ENCODE measurements at places on chromosomes 5 and 9.

DNA sequence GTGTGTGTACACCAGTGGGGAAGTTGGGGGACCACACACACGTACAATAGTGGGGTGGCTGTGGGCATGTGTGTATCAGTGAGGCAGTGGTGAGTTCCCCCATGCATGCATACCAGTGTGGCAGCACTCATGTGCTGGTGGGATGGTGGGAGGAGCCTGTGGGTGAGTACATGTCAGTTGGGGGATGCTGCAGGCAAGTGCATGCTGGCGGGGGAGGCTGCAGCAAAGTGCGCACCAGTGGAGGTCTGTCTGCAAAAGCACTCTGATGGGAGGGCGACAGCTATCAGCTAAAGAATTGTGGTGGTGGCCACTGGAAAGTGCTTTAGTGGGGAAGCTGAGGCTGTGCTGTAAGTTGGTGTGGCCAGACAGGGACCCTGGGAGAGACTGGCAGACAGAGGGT, 418.8 kb downstream of the KIAA0825 start:
- no peak for DNase-seq

GRCh38 chr5:116343961-116344360, 230.7 kb downstream of the SEMA6A start:
- DNase-seq = no peak

- no peak for DNase-seq
Observed at GRCh38 chr5:172785429-172786088, 14.6 kb upstream of the DUSP1 start.

- DNase-seq = no peak
Observed at GRCh38 chr9:37986771-37987258, 82.2 kb downstream of the SHB start.

- no peak for DNase-seq
Observed at GRCh38 chr5:111530298-111530740, 18.0 kb upstream of the STARD4 start.

GRCh38 chr9:21686738-21687137, 115.7 kb upstream of the MTAP start:
- no peak for DNase-seq

- no peak for DNase-seq
Observed at GRCh38 chr5:26310415-26310814, 728.0 kb downstream of the CDH9 start.

DNA sequence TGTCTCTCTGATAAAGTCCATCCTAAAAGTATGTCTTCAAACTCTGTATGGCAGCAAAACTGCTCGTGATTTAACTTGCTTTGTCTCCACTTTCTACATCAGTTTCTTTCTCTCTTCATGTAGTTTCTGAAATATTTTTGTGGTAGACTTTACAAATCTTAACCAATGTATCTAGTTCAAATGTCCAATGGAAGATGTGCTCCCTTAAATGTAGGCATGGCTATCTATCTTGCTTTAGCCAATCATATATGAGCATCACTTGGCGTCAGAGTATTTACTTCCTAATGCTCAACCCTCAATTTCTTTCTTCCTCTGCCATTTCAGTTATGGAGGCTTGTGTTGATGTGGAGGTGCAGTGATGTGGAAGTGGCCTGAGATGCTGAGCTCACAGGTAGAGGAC, 206.1 kb upstream of the ZNF608 start:
- no peak for DNase-seq

GRCh38 chr5:105413406-105413990, 1850.9 kb upstream of the NUDT12 start:
- no peak for DNase-seq

GRCh38 chr9:131517761-131518190, 13.3 kb downstream of the UCK1 start:
- DNase-seq = no peak

DNA sequence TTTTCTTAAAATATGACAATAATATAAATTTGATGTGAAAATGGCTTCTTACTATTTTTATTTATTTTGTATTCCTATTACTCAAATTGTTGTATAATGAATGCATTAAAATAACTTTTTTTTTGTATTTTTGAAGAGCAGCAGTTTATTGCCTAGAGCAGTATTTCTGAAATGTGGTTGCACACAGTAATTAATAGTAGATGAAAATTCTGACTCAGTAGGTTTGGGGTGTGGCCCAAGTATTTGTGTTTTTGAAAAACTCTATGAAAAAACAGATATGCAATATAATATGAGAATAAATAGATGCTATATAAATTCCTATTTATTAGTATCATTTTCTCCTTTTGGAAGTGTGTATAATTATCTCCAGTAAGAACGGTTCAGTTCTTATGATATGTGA, 2225.3 kb upstream of the C9orf72 start:
- no peak for DNase-seq

GRCh38 chr5:134086943-134087305, 27.6 kb upstream of the TCF7 start:
- DNase-seq = no peak

DNA sequence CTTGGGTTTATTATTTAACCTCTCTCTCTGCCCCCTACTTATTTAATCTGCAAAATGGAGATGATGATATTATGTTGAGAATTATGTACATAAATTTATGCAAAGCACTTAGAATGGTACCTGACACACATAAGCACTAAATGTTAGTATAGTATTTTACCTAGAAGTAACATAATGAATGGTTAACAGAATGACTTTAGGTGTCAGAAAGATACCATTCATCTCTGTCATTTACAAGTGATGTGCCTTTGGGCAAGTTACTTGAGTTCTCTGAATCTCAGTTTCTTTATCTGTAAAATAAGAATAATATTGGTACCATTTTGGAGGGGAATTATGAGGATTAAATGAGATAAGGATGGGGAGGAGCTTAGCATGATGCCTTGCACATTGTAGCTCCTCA, 159.4 kb downstream of the PPP2R2B start:
- no peak for DNase-seq

DNA sequence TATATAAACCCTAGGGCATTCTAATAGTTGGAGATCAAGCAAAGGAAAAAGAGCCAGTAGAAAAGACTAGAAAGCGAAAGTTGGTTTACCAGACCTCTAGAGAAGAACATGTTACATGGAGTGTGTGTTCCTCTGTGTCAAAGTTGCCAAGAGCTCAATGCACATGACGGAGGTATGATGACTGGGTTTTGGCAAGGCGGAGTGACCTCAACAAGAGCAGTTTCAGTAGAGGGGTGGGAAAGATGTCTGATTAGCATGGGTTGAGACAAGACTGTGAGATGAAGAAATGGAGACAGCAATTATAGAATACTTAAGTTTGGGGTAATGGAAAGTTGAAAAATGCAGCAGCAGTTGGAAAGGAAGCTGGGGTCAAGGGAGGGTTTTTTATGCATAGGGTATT, 1.6 kb downstream of the ANKDD1B start:
- no peak for DNase-seq

GRCh38 chr5:164364237-164365208, 859.1 kb downstream of the MAT2B start:
- DNase-seq = no peak

DNA sequence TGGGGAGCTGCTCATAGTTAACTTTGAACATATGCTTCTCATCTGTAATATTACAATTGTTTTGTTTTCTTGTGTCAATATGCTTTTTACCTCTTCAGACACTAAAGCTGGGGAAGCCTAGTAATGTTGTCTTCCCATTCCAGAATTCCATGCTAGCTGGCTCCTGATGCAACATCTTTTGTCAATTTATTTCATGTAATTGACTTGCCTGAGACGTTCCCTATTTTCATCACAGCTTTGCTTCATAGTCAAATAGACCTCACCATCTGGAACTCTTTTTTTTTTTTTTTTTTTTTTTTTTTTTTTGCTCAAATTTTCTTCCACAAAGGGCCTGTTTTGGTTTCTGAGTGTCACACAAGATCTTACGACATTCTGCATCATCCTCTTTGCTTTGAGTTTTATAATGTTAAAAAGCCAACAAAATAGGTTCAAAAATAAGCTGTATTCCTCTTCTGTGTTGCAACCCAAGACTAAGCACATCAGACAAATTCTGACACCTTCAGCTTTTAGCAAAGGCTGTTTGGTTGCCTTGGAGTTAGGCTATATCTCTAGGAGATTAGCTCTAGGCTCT, 235.2 kb downstream of the NR3C1 start:
- no peak for DNase-seq

DNA sequence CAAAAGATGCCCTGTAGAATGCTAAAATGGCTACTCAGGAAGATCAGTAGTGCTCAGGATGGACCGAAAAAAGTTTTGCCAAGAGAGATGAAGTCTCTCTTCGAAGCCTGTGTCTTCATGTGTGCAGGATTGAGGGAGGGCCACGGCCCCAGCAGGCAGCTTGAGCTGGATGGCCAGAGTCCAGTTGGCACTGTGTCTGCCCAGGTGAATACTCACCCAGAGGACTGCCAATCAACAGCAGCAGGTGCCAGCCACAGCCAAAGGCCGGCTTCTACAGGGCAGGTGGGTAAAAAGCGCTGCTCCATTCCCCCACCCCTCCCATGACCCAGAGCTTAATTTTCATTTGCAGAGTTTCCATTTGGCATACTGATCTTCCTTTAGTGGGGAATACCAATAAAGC, 287.9 kb upstream of the ZNF608 start:
- DNase-seq = no peak

DNA sequence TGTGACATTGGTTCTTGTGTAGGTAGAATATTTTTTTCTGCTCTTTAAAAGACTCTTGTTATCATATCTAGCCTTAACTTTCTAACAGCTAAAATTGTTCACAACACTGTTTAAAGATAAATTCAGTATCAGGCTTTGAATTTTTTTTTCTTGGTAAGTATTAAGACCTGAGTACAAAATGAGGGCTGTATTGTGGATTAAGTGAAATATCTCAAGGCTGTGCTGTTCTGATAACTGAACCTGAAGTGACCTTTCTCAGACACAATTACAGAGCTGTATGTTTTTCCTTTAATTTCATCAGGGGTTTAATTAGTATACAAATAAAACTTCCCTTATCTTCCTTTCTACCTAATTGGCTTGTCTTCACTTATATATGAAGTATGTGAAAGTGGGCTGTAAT, 290.5 kb downstream of the CCDC171 start:
- DNase-seq = no peak

DNA sequence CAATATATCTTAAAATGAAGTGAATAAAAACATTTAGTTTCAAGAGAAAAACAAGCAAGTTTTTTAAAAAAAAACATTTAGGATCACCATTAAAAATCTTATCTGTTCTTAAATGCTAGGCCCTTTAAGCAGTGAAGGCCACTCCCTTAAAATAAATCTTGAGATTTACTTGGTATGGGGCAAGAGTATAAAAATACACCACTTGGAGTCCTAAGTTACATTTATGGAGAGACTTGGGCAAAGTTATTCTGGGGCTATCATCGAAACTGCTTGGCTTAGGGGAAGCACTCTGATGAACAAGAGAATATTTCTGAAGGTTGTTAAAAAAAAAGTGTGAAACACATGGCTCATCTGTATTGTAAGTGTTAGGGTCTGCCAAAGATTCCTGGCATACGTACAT, 97.4 kb downstream of the NR3C1 start:
- DNase-seq = no peak

DNA sequence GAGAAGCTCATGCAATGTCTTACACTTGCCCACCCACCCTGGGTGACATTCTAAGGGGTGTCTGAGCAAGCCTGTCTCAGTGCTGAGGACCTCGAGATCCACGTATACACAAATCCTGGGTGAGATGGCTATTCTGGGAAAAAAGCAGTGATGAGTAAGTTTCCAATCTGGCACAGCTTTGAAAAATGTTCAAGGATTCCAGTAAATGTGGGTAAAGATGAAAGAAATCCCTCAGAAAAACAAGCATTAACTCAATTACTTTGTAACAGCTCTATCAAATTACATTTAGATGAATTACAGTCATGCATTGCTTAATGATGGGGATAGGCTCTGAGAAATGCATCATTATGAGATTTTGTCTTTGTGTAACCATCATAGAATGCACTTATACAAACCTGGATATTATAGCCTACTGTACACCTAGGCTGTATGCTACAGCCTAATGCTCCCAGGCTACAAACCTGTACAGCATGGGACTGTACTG, 26.9 kb downstream of the GOLM1 start:
- no peak for DNase-seq

DNA sequence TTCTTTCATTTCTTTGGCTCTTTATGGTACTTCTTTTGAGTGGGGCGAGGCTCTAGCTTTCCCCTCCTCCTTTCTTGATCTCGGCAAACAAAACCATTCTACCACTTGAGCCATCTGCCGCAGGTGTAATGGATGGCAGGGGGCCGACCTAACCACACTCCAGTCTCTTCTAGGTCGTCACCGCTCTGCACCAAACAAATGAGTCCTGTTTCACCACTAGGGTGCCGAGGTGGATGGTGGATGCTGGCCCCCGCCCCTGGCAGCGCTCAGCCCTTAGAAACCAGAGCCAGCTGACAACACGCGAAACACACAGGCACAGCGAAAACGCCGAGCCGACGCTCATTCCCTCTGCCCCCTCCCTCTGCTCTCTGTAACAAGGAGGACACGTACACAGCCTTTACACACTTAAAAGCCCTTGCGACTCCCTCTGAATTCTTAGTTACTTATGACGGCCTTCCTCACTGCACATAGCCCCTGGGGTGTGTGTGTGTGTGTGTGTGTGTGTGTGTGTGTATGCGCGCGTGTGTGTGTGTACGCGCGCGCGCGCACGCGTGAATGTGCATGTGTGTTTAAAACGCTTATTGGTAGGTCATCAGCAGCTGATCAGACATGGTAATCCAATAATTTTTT, 199.4 kb downstream of the MEF2C start:
- peak; percentile 63 for DNase-seq

DNA sequence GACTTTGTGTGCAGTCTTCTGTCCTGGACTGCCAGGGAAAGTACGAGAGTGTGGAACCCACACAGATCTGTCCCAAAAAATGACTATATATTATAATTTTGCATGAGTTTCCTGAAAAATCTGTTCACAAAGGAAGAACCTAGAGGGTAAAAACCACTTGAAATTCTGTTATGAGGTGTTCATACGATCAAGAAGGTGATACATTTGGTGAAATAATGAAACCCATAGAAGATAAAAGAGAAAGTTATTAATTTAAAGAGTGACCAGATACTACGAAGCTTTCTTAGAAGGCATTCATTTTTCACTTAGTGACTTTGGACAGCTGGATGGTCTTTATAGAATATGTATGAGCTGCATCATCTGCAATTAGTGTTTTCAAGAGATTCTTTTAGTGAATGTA, 32.9 kb downstream of the SLC12A2 start:
- DNase-seq = no peak

DNA sequence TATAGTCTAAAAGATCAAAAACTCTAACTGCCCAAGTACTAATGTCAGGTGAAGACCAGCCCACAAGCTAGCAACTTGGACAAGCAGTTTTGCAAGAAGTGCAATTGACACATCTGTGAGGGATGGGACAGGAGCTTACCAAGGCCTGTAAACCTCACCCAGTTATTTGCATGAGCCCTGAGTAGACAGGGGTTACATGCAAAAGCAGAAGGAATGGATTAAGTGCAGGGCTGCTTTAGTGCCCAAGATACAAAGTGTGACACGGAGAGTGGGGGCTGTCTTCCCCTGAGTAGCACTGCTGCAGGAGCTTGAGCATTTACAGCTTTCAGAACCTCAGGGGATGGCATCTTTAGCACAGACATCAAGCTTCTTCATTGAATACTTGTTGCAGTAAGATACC, 286.7 kb downstream of the ELAVL2 start:
- no peak for DNase-seq

Measured in C1 segment of cervical spinal cord (tissue), 14 donors.